ENCODE measurements at places on chromosomes 4 and X.

GRCh38 chrX:74338852-74339251 lies 34.9 kb downstream of the ZCCHC13 start:
- DNase-seq, result no peak

DNA sequence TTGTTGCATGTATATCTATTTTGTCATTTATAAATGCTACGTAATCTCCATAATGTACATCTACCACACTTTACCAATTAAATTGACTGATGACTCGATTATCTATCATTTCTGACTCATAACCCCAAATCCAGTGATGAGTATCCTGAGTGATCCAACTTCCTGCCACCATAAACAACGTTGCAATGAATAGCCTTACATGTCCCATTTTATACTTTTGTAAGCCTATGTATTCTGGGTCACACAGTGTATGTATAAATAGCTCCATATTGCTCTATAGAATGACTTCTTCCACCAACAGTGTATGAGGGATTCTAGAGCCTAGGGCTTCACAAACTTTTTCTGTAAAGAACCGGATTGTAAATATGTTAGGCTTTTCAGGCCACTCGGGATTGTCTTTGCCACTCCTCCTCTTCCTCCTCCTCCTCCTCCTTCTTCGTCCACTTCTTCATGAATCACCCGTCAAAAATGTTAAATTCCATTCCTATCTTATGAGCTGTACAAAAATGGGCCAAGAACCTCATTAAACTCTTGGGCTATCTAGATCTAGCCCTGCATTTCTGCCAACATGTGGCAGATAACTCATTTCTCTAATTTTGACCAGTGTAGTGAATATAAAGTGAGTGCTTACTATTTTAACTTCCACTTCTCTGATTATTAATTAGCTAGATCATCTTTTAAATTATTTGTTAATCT lies 672.2 kb upstream of the AMOT start:
- no peak for DNase-seq

- DNase-seq, result no peak
Observed at GRCh38 chrX:78796916-78797315, 49.4 kb downstream of the LPAR4 start.

GRCh38 chr4:172143605-172144314 lies 330.6 kb downstream of the GALNTL6 start:
- DNase-seq, result no peak

DNA sequence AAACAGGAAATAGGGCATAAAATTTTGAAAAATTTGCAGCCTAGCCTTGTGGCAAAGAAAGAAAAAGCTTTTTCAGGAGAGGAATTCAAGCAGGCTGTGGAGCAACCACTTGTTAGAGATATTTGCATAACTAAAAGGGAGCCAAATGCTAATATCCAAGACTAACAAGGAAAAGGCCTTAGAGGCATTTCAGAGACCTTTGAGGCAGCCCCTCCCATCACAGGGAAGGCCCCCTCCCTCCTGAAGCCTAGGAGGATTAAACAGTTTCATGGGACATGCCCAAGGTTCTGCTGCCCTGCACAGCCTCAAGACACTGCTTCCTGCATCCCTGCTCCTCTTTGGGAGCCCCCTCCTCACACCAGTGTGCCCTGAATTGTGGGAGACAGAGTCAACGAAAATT lies 275.4 kb upstream of the SFRP2 start:
- no peak for DNase-seq

DNA sequence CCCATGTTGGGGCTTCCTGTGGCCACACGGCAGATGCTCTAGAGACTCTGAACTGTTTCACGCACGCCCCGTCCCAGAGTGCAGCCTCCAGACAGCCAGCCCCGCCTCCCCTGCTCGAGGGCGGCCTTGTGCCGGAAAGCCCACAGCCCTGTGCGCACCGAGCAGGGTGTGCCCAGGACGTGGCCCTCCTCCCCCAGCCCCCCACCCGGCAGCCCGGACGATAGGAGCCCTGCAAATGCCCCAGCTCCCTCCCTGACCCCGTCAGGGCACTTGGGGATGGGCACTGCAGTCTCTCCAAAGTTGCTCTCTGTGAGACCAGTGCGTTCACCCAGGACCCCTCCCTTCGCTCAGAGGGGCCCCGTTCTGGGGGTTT lies 37.3 kb downstream of the ADRA2C start:
- DNase-seq, result no peak

DNA sequence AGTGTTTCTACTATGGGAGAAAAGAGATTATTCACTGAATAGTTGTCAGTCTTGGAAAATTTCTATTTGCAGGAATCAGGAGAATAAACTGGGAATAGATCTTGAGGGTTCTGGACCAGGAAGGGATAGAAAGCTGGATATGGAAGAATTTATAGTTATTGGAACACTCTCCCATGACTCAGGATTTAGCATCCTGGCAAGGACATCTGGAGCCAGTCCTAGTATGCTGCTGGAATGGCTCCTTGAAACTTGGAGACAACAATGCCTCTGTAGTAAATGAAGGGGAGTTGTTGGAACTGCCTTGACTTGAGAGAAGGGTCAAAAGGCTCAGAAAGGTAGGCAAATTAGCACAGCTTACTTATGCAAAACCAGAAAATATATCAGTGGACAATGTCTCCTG lies 23.5 kb upstream of the THOC2 start:
- no peak for DNase-seq

All from stimulated activated CD4-positive, alpha-beta T cell treated with anti-CD3 and anti-CD28 coated beads, Interleukin-4, amount 100 ng/mL, for 1 hour (primary cell).